ENCODE measurements at places on chromosomes 11 and 22.

- DNase-seq, result no peak
These were observed 1.1 kb downstream of the PUS3 start for GRCh38 chr11:125901872-125902271.

DNA sequence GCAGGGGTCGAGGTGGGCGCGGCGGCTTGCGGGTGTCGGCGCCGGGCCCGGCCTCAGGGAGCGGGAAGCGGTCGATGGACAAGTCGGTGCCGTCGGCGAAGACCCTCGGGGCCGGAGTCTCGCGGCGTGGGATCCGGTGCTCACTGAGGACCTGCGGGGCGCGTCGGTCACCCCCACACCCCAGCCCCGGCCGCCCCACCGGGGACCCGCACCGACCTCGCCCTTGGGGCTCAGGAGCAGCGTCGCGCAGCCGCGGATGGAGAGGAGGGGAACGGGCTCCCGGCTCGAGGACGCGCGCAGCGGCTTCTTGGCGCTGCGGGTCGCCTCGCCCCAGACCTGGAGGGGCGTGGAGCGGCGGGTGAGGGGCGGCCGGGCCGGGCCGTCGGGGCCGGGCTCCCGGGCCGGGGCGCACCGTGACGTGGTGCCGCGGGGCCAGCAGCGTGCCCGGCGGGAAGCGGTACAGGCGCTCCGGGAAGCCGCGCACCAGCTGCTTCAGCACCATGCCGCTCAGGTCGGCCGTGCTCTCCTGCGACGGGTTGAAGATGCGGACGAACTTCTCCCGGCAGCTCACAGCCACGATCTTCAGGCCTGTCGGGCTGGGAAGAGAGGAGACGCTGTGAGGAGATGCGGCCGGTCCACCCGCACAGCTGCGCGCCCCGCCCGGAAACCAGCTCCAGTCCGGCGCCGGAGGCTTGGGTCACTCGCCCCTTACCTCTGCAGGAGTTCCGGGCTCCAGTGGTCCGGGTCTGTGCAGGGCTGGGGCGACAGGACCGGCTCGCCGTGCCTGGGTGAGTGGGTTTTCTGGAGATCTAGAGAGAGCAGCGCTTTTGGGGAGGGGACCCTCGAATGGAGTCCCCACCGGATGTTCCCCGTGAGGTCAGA, 4.5 kb downstream of the LMNTD2 start:
- DNase-seq, result no peak

GRCh38 chr11:111541254-111542061, 938 bp downstream of the LAYN start:
- DNase-seq, result peak; percentile 27

DNA sequence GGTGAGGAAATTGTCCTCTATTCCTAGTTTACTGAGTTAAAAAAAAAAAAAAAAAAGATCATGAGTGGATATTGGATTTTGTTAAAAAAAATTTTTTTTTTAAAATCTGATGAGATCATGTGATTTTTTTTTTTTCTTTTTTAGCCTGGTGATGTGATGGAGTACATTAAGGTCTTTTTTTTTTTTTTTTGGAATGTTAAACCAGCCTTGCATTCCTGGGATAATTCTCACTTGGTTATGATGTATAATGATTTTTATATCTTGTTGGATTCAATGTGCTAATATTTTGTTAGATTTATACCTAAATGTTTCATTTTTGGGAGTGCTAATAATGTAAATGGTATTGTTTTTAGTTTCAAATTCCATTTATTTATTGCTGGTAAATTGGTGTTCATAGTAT, 43.3 kb downstream of the DDX10 start:
- DNase-seq, result no peak

- DNase-seq, result no peak
These were observed 454.7 kb downstream of the INSC start for GRCh38 chr11:15569305-15570025.
